ENCODE measurements at places on chromosomes 6 and 20.

GRCh38 chr6:100115407-100116101 is 121.5 kb upstream of the MCHR2 start:
- peaks cover 23% of the 10 kb centered on the region for H3K4me1 ChIP-seq
- no peak for DNase-seq
- peaks cover 1% of the 10 kb centered on the region for H3K27me3 ChIP-seq
- no peak overlapping the region for H3K4me3 ChIP-seq
- no peaks in the 10 kb centered on the region for H3K36me3 ChIP-seq

DNA sequence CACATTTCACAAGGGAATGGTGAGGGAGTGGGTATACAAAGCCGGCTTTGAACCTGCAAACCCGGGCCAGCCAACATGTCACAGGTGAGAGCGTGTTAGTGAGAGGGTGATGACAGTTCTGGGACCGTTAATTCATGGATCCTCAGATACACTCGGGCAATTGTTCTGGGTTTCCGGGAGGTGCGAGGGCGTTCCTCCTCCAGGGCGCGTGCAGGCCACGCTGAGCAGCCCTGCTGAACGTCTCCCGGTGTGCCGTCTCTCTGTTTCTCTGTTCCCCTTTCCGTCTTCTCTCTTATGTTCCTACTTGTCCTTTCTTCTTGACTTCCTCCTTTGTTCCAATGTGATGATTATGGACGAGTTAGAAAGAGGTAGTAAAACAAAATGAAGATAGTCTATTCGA is 130.0 kb upstream of the GMDS start:
- H3K4me1 ChIP-seq: no peaks in the 10 kb centered on the region
- no peak overlapping the region for H3K4me3 ChIP-seq
- H3K27ac ChIP-seq: no peak overlapping the region

DNA sequence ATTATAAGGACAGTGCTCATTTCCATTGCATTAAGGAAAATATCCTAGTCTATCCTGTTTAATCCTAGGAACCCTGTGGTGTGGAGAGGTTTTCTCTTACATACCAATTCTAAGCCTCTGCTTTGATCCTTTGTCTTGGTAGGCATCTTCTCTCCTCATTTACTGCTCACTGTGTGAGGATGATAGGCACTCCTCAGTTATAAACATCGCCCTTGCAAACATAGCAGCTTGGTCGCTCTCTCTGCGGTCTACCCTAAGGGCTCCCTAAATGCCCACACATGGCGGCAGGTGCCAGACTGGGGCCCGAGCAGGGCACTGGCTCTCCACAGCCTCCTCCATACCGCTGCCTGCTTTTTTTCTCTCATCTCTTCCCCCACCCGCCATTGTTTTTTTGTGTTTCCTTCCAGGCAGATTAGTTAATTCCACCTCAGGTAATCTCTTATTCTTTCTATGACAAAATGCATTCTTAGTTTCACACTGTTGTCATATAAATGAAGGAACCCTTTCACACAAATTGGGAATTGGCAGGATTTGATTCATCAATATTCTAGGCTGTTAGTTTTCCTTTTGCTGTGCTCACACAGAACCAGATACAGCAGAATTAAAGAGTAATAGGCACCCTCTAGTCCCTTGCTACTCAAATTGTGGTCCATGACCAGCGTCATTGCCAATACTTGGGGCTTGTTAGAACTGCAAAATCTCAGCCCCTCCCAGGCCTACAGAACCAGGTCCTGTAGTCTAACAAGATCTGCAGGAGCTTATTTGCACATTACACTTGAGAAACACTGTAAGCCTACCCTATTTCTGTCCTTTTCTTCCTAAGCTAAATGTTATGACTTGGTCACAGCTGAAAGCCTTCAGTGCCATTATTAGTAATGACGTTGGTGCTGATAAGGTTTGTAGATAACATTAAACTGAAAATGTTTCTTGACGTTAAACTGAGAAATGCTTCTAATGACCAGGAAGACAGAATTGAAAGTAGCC is 36.3 kb downstream of the CARMIL1 start:
- no peak overlapping the region for H3K4me3 ChIP-seq
- H3K27me3 ChIP-seq: no peaks in the 10 kb centered on the region
- H3K27ac ChIP-seq: no peak overlapping the region
- no peak for DNase-seq
- no peaks in the 10 kb centered on the region for H3K36me3 ChIP-seq

GRCh38 chr20:10965936-10966470 is 292.2 kb upstream of the JAG1 start:
- H3K27me3 ChIP-seq: no peaks in the 10 kb centered on the region
- DNase-seq: no peak
